Urinary bladder (tissue), 4 donors: ENCODE measurements at places on chromosomes 6 and 20. TPM values are rescaled to one million over a fixed set of nuclear protein-coding genes. Genes with fewer than 3 reads are reported as not detected.

Gene C20orf141
- total RNA-seq: not detected

Gene HS3ST5
- 3.7 TPM for total RNA-seq

Gene SLCO4A1
- total RNA-seq: 1.4 TPM

Gene ERGIC3
- total RNA-seq: 176 TPM

Gene IRAK1BP1
- total RNA-seq: 25.4 TPM

Gene PTK6
- total RNA-seq: 2.8 TPM

Gene NKX2-2
- total RNA-seq: not detected

Gene NR2E1
- not detected for total RNA-seq

Gene ADGRF1
- total RNA-seq: 13.0 TPM

Gene ZBTB12
- total RNA-seq: 4.8 TPM

Gene ATP6V1G2
- 3.3 TPM for total RNA-seq

Gene DYNLT2
- 2.4 TPM for total RNA-seq

Gene SLC17A1
- total RNA-seq: not detected

Gene SOBP
- 27.7 TPM for total RNA-seq

Gene OR2J3
- not detected for total RNA-seq

Gene CLPSL2
- not detected for total RNA-seq

Gene ACTL10
- total RNA-seq: 0.95 TPM

Gene PLCB1
- total RNA-seq: 147 TPM

Gene ABHD12
- total RNA-seq: 30.9 TPM

Gene FLOT1
- 40.0 TPM for total RNA-seq

Gene COL19A1
- total RNA-seq: 29.4 TPM

Gene MEI4
- 0.21 TPM for total RNA-seq

Gene CTCFL
- not detected for total RNA-seq

Gene CDSN
- total RNA-seq: not detected

Gene CDH4
- total RNA-seq: 0.42 TPM

Gene CCR6
- total RNA-seq: not detected

Gene RTN4IP1
- total RNA-seq: 3.6 TPM

Gene LST1
- 4.2 TPM for total RNA-seq

Gene ALDH8A1
- 1.1 TPM for total RNA-seq

Gene POM121L2
- not detected for total RNA-seq

Gene SLC52A3
- 1.9 TPM for total RNA-seq

Gene PSORS1C2
- total RNA-seq: not detected

Gene MUC21
- total RNA-seq: not detected

Gene AGER
- total RNA-seq: 1.5 TPM
